ENCODE measurements at places on chromosomes 7 and 10.
A peak's percentile ranks its signal among the peaks of the same experiment; 100 is the strongest.

GRCh38 chr10:48484911-48485310 is 120.0 kb downstream of the ARHGAP22 start:
- no peak overlapping the region for H3K4me3 ChIP-seq
- no peaks in the 10 kb centered on the region for H3K36me3 ChIP-seq
- no peaks in the 10 kb centered on the region for H3K27me3 ChIP-seq

DNA sequence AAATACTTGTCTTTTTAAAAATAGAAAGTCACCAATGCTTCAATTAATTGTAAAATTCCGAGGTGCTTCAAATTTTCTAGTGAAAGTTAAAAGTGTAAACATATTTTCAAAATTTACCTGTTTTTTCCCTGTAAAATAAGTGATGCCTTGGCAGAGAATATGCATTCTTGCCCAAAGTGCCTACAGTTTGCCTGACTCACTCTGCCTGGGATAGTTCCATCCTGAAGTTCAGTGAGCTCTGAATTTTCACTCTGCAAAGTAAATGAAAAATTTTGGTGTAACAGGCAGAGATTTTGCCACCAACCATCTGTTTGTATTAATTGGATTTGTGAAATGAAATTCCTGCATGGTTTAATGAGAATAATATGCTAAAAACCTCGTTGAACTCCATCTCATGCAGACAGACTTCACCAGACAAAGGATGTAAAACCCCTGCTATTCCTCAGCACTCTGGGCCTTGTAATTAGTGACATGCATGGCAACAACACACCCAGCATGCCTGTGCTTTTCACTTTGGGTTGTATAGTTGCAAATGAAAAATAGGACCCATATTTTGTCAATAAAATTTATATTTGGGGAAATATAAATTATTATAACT is 117.4 kb upstream of the GNAI1 start:
- no peak overlapping the region for H3K27ac ChIP-seq
- H3K4me3 ChIP-seq = no peak overlapping the region
- H3K4me1 ChIP-seq = no peaks in the 10 kb centered on the region
- no peaks in the 10 kb centered on the region for H3K27me3 ChIP-seq

DNA sequence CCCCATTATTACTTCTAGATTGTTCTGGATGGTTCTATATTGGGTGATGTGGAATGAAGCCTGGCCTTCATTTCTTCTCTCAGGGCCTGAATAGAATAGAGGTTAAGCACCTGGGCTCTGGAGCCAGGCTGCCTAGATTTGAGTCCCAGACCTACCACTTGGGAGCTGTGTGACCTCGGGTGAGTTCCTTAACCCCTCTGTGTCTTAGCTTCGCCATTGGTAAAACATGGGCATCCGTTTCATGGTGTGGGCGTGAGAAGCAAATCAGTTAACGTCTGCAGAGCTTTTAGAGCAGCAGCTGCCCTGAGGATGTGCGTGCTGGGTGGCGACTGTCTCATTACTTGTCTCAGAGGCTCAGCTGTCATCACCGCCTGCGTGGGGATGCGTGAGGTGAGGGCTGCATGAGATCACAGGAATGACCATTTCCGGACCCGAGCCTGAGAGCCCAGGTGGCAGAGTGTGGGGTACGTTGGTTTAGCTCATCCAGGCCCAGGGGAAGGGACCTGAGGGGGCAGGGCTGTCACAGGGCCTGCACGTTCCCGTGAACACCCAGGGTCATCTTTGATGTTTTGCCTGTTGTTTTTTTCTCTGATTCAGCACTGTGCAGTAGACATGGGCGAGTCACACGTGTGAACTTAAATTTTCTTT is 9.7 kb downstream of the AGAP3 start:
- no peak for DNase-seq
- H3K27me3 ChIP-seq = no peaks in the 10 kb centered on the region
- H3K4me3 ChIP-seq = no peak overlapping the region
- H3K36me3 ChIP-seq = no peaks in the 10 kb centered on the region
- H3K27ac ChIP-seq = no peak overlapping the region
- no peaks in the 10 kb centered on the region for H3K4me1 ChIP-seq

GRCh38 chr10:70752571-70752970 is 32.6 kb downstream of the TBATA start:
- H3K4me3 ChIP-seq = no peak overlapping the region
- H3K27ac ChIP-seq = no peak overlapping the region
- DNase-seq = no peak
- no peaks in the 10 kb centered on the region for H3K4me1 ChIP-seq
- no peaks in the 10 kb centered on the region for H3K27me3 ChIP-seq

- H3K36me3 ChIP-seq = no peaks in the 10 kb centered on the region
- H3K4me3 ChIP-seq = peak overlapping the region; percentile 79
- peaks cover 12% of the 10 kb centered on the region for H3K4me1 ChIP-seq
- DNase-seq = no peak
These were observed 649 bp downstream of the SCD start for GRCh38 chr10:100347568-100348195.

GRCh38 chr7:40815512-40815911 is 680.7 kb downstream of the SUGCT start:
- no peak overlapping the region for H3K27ac ChIP-seq
- no peaks in the 10 kb centered on the region for H3K36me3 ChIP-seq
- H3K4me1 ChIP-seq = no peaks in the 10 kb centered on the region
- H3K27me3 ChIP-seq = no peaks in the 10 kb centered on the region
- no peak for DNase-seq

- H3K4me3 ChIP-seq = no peak overlapping the region
- no peaks in the 10 kb centered on the region for H3K36me3 ChIP-seq
- H3K4me1 ChIP-seq = no peaks in the 10 kb centered on the region
- H3K27ac ChIP-seq = no peak overlapping the region
- no peak for DNase-seq
These were observed 16.8 kb downstream of the MACC1 start for GRCh38 chr7:20200361-20200760.

DNA sequence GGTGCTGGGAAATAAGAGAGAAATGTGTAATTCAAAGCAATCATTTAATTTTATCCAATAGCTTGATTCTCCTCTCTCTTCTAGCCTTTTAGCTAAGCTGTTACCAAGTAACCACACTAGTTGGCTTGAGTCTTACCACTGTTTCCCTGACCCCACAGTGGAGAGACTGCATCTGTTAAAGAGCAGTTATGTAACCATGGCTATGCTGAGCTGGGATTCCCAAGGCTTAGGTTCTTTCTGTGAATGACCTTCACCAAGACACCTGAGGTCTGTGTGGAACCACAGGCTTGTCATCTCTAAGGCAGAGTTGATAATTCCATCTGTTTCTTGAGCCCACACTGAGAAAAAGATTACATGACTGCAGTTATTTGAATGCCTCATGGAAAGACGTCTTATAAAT is 47.7 kb upstream of the ATRNL1 start:
- H3K27me3 ChIP-seq = no peaks in the 10 kb centered on the region
- no peak overlapping the region for H3K4me3 ChIP-seq
- DNase-seq = no peak
- no peak overlapping the region for H3K27ac ChIP-seq

GRCh38 chr7:138952791-138953190 is 28.4 kb downstream of the KIAA1549 start:
- H3K36me3 ChIP-seq = no peaks in the 10 kb centered on the region
- no peaks in the 10 kb centered on the region for H3K27me3 ChIP-seq
- no peak for DNase-seq
- H3K4me3 ChIP-seq = no peak overlapping the region
- no peak overlapping the region for H3K27ac ChIP-seq

- no peaks in the 10 kb centered on the region for H3K36me3 ChIP-seq
- no peaks in the 10 kb centered on the region for H3K4me1 ChIP-seq
- no peak overlapping the region for H3K4me3 ChIP-seq
- no peak overlapping the region for H3K27ac ChIP-seq
- no peak for DNase-seq
These were observed 751.8 kb downstream of the KCNMA1 start for GRCh38 chr10:76885816-76886215.

DNA sequence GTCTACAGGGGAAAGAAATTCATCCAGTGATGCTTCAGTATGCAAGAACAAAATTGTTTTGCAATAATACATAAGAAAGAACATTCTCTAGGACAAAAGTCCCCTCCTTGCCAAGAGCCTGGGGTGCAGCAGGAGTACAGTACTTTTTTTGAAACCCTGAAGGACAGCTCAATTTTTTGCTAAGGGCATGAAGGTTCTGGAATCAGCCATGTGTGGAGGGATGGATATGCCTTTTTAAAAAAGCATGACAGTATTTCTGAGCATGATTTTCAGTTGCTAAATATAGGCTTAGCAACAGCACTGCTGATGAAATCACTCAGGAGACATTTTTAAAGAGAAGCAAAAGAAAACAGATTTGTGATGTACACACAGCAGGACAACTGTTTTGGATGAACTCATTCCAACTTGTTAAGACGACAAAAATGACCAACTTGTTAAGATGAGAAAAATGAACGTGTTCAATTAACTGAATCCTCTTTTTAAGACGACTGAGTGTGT is 39.3 kb downstream of the HBP1 start:
- no peak overlapping the region for H3K4me3 ChIP-seq
- DNase-seq = no peak
- H3K36me3 ChIP-seq = peaks cover 12% of the 10 kb centered on the region
- no peak overlapping the region for H3K27ac ChIP-seq
- no peaks in the 10 kb centered on the region for H3K4me1 ChIP-seq

DNA sequence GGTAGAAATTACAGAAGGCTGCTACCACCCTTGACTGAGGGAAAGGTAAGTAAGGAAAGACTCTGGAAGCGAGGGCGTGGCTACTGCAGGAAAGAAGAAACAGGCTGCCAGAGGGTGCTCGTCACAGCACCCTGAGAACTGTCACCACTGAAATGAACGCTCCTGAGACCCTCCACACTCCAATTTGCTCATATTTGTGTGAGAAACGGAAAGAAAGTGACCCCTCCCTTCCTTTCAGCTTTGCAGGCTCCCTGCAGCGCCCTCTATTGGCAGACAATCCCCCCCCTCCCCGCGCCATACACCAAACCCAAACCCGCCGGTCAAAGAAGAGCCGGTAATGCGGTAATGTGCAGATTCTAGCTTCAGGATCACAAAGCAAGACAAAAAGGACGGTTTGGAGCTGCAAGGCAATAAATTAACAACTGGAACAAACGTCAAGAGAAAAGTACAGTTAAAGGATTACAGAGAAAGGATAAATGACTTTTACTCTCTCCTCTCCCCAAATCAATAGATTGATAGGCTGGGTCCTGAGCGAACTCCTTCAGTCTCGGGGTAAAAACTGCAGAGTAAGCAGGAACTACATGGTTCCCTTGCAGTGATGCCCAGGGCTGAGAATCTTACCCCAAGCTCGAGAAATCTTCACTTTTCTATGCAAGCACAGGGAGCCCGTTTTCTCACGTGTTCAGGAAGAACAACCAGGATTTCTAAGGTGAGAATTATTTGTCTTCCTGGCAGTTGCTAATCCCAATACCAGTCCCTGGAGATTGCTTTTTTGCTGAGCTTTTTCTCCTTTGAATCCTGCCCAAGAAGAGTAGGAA is 47.6 kb downstream of the STEAP1B start:
- DNase-seq = no peak
- no peak overlapping the region for H3K4me3 ChIP-seq
- no peaks in the 10 kb centered on the region for H3K4me1 ChIP-seq
- H3K27ac ChIP-seq = no peak overlapping the region
- H3K27me3 ChIP-seq = no peaks in the 10 kb centered on the region

GRCh38 chr7:79298145-79298760 is 155.2 kb downstream of the MAGI2 start:
- H3K27me3 ChIP-seq = no peaks in the 10 kb centered on the region
- H3K4me1 ChIP-seq = no peaks in the 10 kb centered on the region
- no peak for DNase-seq
- no peaks in the 10 kb centered on the region for H3K36me3 ChIP-seq

DNA sequence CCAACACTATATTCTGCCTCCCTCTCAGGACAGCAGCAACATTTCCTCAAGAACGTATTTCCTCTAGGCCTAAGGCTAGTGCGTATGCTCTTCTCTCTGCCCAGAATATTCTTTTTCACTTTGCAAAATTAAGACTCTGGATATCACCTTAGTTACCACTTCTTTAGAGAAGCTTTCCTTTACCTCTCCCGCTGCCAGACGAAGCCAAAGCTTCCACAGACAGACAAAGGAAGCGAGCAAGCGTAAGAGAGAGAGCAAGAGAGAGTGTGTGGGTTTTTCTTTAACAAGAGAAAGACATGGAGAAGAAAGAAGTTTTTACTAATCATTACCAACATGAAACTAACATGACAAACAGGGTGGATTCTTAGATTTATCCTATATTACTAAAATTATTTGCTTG is 64.1 kb downstream of the P4HA1 start:
- no peak overlapping the region for H3K4me3 ChIP-seq
- H3K36me3 ChIP-seq = peaks cover 8% of the 10 kb centered on the region
- H3K27me3 ChIP-seq = no peaks in the 10 kb centered on the region
- no peak overlapping the region for H3K27ac ChIP-seq

DNA sequence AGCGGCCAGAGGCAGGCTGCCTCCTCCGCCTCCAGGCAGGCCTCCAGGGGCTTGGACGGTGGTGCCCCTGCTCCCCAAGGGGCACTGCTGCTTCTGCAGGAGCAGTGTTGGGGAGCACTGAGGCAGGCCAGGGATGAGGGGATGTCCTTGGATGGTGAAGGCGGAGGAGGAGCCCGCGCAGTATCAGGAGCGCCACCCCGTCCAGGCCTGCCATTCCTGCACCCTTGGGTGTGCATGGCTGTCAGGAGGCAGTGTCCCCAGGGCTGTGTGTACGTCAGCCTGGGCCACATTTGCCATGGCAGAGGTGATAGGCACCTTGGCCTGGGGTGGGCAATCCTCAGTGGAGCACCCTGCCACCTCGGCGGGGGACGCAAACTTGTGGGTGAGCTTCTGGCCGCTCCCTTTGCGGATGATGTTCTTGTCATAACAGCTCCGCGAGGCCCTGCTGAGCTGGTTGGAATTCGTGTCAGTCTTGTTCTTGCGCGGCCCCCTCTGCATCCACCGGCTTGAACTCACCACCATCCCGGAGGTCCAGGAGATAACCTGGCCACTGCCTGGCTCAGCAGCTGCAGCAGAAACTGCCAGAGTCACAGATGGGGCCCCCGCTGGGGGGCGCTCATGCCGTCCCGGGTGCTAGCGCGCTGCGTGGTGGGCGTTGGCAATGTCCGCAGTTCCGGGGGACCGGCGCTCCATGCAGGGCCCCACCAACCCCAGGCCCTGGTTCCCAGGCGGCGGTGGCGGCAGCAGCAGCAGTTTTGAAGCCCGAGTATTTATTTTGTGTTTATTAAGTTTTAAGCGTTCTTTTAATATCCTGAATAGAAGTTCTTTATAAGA is 182.3 kb upstream of the ADCY1 start:
- no peaks in the 10 kb centered on the region for H3K27me3 ChIP-seq
- H3K4me3 ChIP-seq = no peak overlapping the region

GRCh38 chr7:100538348-100538653 is 702 bp upstream of the AGFG2 start:
- H3K27me3 ChIP-seq = no peaks in the 10 kb centered on the region
- peak overlapping the region; percentile 64 for H3K27ac ChIP-seq
- H3K4me1 ChIP-seq = peaks cover 40% of the 10 kb centered on the region

GRCh38 chr7:21256310-21256877 is 171.5 kb upstream of the SP4 start:
- H3K27me3 ChIP-seq = peaks cover 21% of the 10 kb centered on the region
- no peak overlapping the region for H3K27ac ChIP-seq
- no peaks in the 10 kb centered on the region for H3K36me3 ChIP-seq
- H3K4me1 ChIP-seq = no peaks in the 10 kb centered on the region

- peaks cover 5% of the 10 kb centered on the region for H3K4me1 ChIP-seq
- no peaks in the 10 kb centered on the region for H3K27me3 ChIP-seq
These were observed 77.9 kb upstream of the GTF2IRD1 start for GRCh38 chr7:74375726-74376220.

- H3K27ac ChIP-seq = peak overlapping the region; percentile 87
- H3K27me3 ChIP-seq = no peaks in the 10 kb centered on the region
- no peaks in the 10 kb centered on the region for H3K36me3 ChIP-seq
- peak; percentile 49 for DNase-seq
These were observed 27.1 kb downstream of the OGDH start for GRCh38 chr7:44633254-44634186.

GRCh38 chr7:134948736-134949135 is 37.6 kb upstream of the AGBL3 start:
- H3K36me3 ChIP-seq = no peaks in the 10 kb centered on the region
- peaks cover 7% of the 10 kb centered on the region for H3K4me1 ChIP-seq
- H3K27me3 ChIP-seq = no peaks in the 10 kb centered on the region
- DNase-seq = no peak
- no peak overlapping the region for H3K27ac ChIP-seq
